Airway epithelial cell (primary cell): ENCODE measurements at places on chromosomes 7 and 10. TPM values are rescaled to one million over a fixed set of nuclear protein-coding genes. Genes with fewer than 3 reads are reported as not detected.

Gene TMEM229A
- total RNA-seq, result not detected in 2 replicates

Gene ZNF467
- total RNA-seq, result 4.4 and 4.6 TPM in 2 replicates

Gene EFCAB10
- total RNA-seq, result 0.35 TPM in 1 of 2 replicates, not detected in the other

Gene FLNC
- total RNA-seq, result 0.84 and 0.85 TPM in 2 replicates

Gene OR6V1
- not detected in 2 replicates for total RNA-seq

Gene PIK3AP1
- 0.14 and 0.19 TPM in 2 replicates for total RNA-seq

Gene ASZ1
- not detected in 2 replicates for total RNA-seq

Gene TAX1BP1
- total RNA-seq, result 37.3 and 38.1 TPM in 2 replicates

Gene RBP3
- not detected in 2 replicates for total RNA-seq

Gene ITIH5
- total RNA-seq, result not detected in 2 replicates

Gene AGR3
- not detected in 2 replicates for total RNA-seq

Gene INSYN2A
- under 0.01 TPM in 1 of 2 replicates, not detected in the other for total RNA-seq

Gene TRIL
- 0.14 and 0.37 TPM in 2 replicates for total RNA-seq

Gene NPFFR1
- not detected in 2 replicates for total RNA-seq

Gene MARCHF5
- 8.7 and 11.7 TPM in 2 replicates for total RNA-seq

Gene FAM241B
- 2.1 and 3.6 TPM in 2 replicates for total RNA-seq

Gene OPN4
- total RNA-seq, result not detected in 2 replicates

Gene GPR15LG
- total RNA-seq, result 44.5 and 87.7 TPM in 2 replicates

Gene FGL2
- total RNA-seq, result not detected in 2 replicates

Gene PIP4K2A
- total RNA-seq, result 8.5 and 11.8 TPM in 2 replicates

Gene PON3
- total RNA-seq, result 0.14 TPM in 1 of 2 replicates, not detected in the other

Gene CUBN
- under 0.01 and 0.88 TPM in 2 replicates for total RNA-seq

Gene OR2A1
- total RNA-seq, result not detected in 2 replicates

Gene ARHGEF5
- 34.1 and 40.6 TPM in 2 replicates for total RNA-seq

Gene HHEX
- total RNA-seq, result 0.63 TPM in 1 of 2 replicates, not detected in the other

Gene OR6B1
- not detected in 2 replicates for total RNA-seq

Gene GNAT3
- total RNA-seq, result not detected in 2 replicates

Gene FGFR2
- total RNA-seq, result 25.7 and 27.2 TPM in 2 replicates

Gene PRSS37
- total RNA-seq, result not detected in 2 replicates

Gene ADGRA1
- total RNA-seq, result not detected in 2 replicates

Gene C10orf143
- total RNA-seq, result 0.60 and 0.71 TPM in 2 replicates

Gene ITPRID1
- 0.14 TPM in 1 of 2 replicates, not detected in the other for total RNA-seq

Gene PAX4
- not detected in 2 replicates for total RNA-seq

Gene CYP2C18
- total RNA-seq, result 2.4 and 3.2 TPM in 2 replicates

Gene SPDYE16
- total RNA-seq, result 0.05 TPM in 1 of 2 replicates, not detected in the other

Gene PDE1C
- total RNA-seq, result 0.07 TPM in 1 of 2 replicates, not detected in the other

Gene NFKB2
- total RNA-seq, result 24.2 and 29.1 TPM in 2 replicates

Gene SEMA3A
- total RNA-seq, result 20.9 and 33.4 TPM in 2 replicates

Gene CALCR
- total RNA-seq, result not detected in 2 replicates

Gene PAX2
- total RNA-seq, result not detected in 2 replicates

Gene TUBAL3
- 0.19 and 0.35 TPM in 2 replicates for total RNA-seq

Gene SYNPO2L
- 0.07 and 0.09 TPM in 2 replicates for total RNA-seq
